BJ (cell line): ENCODE measurements at places on chromosomes 2 and 18.

DNA sequence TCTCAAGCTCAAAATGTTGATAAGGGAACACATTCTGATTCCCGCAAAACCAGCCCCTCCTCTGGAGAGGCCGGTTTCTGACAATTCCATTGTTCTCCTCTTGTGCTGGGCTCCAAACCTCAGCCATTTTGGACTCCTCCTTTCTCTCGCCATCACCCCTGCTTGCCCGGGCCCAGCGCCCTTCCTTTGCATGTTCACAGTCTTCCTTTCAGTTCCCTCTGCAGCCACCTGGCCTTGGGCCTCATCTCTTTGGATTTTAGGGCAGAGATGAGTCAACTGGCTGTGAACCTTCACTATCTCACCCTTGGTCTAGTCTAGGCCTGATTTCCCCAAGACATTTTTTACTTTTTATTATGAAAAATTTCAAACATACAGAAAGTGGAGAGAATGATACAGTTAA lies 155.9 kb upstream of the MAP3K20 start:
- no peak for DNase-seq

DNA sequence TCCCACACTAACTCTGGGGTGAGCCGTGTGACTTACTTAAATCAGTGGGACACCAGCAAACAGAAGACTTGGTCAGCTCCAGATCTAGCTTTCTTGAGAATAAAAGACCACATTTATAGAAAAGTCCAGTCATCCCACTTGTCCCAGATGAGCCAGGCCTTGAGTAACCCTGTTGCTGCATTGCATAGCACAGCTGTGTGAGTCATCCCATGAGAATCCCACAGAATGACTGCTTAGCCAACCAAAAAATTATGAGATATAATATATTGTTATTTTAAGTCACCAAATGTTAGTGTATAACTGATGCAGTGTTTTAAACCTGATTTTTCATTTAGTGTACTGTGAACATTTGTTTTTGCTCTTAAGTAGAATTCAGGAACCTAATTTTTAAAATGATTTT lies 94.2 kb upstream of the FSHR start:
- DNase-seq: peak; percentile 91

- DNase-seq: no peak
Measured at GRCh38 chr2:218235017-218235416, 18.0 kb downstream of the ARPC2 start.

DNA sequence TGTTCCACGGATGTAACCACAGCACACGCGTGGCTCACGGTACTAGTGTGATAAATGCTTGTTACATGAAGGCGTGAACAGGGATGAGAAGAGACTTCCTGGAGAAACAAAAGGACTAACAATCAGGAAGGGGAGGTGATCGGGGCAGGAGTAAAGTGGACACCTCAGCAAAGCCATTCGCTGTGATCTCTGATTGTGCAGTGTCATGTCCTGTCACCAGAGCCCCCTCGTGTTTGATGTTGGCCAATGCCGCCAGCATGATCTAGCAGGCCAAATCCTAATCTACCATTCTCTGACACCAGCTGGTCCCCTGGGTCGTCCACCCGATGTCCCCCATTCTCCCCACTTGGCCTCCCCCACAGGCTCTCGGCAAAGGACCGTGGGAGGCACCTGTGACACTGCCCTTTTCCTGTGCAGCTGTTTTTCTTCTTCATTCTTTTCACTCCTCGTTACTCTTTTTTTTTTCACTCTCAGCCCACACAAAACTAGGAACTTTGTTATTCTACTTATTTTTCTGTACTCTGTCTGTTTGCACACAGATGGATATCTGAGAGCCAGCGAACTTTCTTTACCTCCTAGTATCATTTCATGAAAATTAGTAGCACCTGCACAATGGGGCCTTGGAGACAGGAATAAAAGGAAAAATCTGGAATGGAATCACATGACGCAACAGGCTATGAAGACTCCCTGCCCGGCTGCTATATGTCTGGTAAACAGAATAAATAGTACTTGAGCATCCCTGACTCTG lies 146.8 kb downstream of the TGIF1 start:
- no peak for DNase-seq

GRCh38 chr2:20241973-20242726 lies 17.2 kb upstream of the SDC1 start:
- no peak for DNase-seq

DNA sequence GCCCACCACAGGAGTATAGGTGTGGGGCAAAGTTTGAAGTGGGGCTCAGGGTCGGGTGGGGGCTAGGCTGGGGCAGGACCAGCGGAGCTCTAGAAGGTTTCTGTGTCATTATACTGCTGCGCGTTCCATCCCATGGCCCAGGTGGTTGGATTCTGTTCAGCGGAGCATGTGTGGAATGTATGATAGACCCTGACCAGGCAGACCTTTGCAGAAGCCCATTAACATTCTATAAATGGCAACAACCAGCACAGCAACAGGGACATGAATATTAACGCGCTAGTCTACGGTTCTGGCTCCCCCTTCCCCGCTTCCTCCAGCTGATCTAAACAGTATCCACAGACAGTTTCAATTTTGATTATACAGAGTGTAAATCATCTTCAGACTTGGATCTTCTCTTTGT lies 4.1 kb upstream of the PRKCE start:
- no peak for DNase-seq

DNA sequence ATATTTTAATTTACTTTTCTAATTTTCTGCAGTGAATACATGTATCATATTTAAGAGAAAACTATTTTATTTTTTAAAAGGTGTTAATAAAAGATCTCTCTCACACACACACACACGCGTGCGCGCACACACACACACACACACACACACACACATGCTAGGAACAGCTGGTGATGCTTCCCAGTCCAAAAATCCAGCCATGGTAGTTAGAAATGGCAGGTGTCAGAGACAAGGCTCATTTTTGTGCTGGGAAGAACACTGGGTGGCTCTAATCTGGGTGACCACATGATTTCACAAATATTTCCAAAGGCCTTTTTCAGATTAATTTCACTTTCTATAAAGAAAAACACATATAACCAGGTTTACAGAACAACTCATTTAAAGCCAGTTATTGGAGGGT lies 104.5 kb upstream of the NCK2 start:
- DNase-seq: no peak

DNA sequence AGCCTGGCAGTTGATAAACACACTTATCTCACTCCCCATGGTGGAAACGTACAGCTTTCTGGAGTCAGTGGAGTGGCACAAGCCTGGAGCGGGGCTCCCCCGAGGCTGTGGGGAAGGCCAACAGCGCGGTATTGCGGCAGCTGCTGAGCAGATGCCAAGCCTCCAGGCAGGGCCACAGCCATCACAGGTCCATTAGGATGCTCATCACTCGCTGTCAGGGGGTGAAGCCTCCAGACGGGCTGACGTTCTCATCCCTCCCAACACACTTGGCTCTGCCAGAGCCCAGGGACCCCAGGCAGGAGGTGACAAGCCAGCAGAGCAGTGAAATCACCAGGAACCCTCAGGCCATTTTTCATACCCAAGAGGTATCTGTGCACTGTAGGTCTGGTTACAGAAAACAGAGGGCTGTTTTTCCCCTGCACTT lies 529.2 kb upstream of the KLHL29 start:
- no peak for DNase-seq

GRCh38 chr2:171244970-171245782 lies 84.5 kb upstream of the TLK1 start:
- no peak for DNase-seq

DNA sequence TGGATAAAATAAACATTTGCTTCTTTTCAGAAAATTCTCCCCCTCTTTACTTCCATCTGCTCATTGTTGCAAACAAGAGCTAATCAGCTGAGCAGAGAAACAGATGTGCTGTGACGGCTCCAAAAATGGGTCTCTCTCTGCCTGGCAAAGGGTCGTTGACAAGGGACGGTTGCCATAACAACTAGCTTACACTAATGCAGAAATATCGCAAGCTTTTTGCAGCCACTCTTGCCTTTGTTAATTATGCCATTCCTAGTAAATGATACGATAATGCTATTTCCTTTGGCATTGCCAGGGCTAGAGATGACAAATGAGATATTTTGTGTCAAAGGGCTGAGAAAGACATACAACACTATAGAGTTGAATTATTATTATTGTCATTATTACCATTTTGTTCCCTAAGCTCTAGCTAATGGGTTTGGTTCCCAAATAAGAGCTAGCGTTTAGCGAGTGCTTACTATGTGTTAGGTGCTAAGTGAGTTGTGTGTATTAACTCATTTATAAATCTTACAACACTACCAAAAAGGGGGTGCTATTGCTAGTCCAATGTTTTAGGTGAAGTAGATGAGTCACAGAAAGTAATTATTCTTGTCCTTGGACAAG lies 46.8 kb downstream of the MYO3B start:
- DNase-seq: no peak

GRCh38 chr2:113266431-113266830 lies 12.3 kb downstream of the PAX8 start:
- no peak for DNase-seq
